ENCODE measurements at places on chromosomes 2 and 18.

- DNase-seq = peak; percentile 69
These were observed 33.6 kb downstream of the LYPD6 start for GRCh38 chr2:149363958-149364357.

DNA sequence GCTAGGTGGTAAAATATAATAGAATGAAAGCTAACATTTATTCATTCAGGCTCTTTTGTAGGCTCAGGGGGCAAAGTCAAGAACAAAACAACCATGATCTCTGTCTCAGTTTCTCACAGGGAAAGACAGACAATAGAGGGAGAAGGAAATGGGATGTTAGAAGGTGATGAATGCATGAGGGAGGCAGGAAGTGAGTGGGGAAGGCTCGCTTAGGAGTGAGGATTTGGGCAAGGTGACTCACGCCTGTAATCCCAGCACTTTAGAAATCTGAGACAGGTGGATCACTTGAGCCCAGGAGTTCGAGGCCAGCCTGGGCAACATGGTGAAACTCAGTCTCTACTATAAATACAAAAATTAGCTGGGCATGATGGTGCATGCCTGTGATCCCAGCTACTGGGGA lies 88.4 kb downstream of the CTIF start:
- DNase-seq = peak; percentile 32

DNA sequence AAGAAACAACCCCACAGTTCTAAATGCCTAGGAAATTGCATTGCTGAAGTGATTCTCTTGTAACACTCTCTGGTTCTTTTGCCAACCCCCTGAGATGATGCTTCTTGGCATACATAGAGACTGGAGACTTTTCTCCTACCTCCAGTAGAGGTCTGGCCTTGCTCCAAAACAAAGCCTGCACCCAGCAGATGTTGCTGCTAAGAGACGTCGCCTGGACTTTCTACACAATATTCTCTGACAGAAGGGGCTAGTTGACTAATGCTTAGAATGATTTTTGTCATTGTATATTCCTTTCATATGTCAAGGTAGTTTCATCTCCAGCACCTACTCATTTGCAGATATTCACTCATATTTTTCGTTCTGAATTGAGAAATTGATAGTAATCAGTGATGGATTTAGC lies 24.6 kb downstream of the SOWAHC start:
- DNase-seq = peak; percentile 68

- DNase-seq = no peak
These were observed 211.9 kb upstream of the SMIM21 start for GRCh38 chr18:75639472-75639831.

GRCh38 chr18:55559739-55560138 lies 28.3 kb downstream of the TCF4 start:
- DNase-seq = no peak

- DNase-seq = peak; percentile 95
These were observed 12.8 kb downstream of the EPG5 start for GRCh38 chr18:45954070-45954934.

DNA sequence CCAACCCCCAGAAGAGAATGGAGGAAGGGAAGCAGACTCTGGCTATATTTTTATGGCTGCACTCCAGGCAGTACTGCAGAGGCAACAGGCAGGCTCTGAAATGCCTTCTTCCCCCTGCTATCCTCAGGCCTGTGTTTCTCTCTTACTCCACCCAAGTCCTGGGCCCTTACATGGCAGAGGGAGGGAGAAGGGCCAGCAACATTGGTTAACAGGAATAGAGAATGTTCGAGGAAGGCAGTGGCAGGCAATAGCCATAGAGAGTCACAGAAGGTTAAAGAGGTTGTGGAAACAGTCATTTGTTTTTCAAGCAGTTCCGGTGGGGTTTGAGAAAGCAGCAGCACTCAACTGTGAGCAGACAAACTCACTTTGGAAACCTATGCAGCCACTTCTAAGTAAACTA lies 15.1 kb upstream of the DARS1 start:
- DNase-seq = peak; percentile 13

GRCh38 chr2:187689372-187689771 lies 135.1 kb upstream of the TFPI start:
- peak; percentile 58 for DNase-seq

DNA sequence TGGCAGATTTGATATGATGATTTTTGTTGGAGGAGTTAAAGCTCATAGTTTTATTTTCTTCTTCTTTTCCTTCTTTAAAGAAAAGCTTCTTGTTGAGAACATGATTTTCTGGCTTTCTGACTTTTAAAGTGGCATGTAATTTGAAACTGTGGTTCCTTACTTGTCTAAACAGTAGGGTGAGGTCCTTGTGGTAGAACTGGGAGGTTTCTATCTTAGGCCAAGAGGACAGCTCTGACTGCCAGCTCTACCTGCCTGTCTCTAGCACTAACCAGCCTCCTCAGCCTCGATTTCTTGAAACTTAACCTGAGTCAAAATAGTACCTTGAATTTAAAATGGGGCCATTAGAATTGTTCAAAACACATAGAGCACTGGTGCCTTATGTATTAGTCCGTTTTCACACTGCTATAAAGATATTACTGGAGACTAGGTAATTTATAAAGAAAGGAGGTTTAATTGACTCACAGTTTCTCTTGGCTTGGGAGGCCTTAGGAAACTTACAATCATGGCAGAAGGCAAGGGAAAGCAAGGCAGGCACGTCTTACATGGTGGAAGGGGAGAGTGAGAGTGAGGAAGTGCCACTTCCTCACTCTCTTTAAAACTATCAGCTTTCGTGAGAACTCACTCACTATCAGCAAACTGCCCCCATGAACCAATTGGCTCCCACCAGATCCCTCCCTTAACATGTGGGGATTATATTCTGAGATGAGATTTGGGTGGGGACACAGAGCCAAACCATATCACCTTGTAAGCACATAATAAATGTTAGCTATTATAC lies 119.0 kb downstream of the CERS6 start:
- peak; percentile 52 for DNase-seq

GRCh38 chr2:62369541-62370202 lies 136.3 kb downstream of the TMEM17 start:
- no peak for DNase-seq

GRCh38 chr18:63963615-63964256 lies 6.1 kb upstream of the SERPINB8 start:
- peak; percentile 76 for DNase-seq

- no peak for DNase-seq
These were observed 357.9 kb downstream of the DPP10 start for GRCh38 chr2:114800371-114800770.

DNA sequence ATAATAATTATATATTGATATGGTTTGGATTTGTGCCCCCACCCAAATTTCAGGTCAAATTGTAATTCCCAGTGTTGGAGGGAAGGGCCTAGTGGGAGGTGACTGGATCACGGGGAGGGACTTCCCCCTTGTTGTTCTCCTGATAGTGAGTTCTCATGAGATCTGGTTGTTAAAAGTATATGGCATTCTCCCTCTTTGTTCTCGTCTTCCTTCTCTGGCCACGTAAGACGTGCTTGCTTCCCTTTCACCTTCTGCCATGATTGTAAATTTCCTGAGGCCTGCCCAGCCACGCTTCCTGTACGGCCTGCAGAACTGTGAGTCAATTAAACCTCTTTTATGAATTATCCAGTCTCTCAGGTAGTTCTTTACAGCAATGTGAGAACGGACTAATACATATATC lies 88.3 kb downstream of the ROCK2 start:
- DNase-seq = no peak

All from iris pigment epithelial cell (primary cell).